ENCODE measurements at places on chromosomes 4 and X.

GRCh38 chr4:139665079-139665689 lies 435 bp upstream of the MGST2 start:
- no peak for DNase-seq

- peak; percentile 56 for DNase-seq
Observed at GRCh38 chrX:74133156-74133796, 170.7 kb upstream of the ZCCHC13 start.

DNA sequence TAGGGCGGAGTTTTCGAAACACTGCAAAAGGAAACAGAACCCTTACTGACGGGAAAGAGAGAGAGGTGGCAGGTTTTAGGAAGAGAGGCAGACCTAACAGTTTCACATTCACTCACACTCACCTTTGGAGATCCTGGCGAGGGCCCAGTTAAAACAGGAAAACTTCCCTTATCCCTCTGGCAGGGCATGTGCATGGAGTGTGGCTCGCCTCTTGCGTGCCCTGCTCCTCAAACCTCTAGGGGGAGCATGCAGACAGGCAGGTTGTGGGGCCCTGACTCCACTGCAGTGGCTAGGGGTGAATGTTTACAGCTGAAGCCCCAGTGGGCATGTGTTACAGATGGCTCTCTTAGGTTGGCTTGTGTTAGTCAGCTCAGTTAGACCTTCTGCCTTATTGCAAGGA lies 451.5 kb downstream of the UBE2NL start:
- no peak for DNase-seq

DNA sequence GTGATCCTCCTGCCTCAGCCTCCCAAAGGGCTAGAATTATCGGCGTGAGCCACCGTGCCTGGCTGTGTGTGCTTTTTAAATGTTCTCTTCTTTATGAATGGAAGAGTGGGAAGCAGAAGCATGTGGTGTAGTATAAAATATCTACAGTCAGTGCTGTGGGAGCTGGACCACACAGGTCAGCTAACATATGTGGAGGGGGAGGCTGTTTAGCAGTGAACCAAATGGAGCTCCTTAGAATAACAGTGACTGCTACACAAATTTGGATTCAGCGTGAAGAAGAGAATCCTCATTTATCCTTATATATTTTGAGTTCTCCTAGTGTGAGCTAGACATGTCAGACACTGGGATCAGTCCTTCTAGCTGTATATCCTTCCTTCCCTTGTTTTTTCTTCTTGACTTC lies 3.2 kb downstream of the SNX25 start:
- no peak for DNase-seq

- DNase-seq, result no peak
Observed at GRCh38 chr4:56301997-56302496, 85.2 kb downstream of the AASDH start.

DNA sequence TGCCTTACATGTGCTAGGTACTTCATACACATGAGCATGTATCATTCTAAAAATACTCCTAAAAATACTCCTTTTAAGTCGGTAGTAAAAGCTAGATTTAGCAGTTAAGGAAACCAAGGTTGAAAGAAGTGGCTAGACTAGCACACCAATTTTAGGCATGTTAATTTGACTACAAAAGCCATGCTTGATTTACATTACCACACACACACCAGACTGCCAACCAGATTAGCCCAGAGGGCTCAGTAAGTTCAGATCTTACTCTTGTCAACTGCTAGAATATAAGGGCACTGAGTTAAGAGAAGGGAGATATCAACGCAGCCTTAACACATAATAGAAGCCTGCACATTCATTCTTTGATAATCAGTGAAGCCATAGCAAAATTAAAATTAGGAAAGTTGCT lies 117.9 kb downstream of the MID1IP1 start:
- DNase-seq, result no peak

GRCh38 chr4:20253283-20253734 lies 1.6 kb downstream of the SLIT2 start:
- DNase-seq, result no peak

DNA sequence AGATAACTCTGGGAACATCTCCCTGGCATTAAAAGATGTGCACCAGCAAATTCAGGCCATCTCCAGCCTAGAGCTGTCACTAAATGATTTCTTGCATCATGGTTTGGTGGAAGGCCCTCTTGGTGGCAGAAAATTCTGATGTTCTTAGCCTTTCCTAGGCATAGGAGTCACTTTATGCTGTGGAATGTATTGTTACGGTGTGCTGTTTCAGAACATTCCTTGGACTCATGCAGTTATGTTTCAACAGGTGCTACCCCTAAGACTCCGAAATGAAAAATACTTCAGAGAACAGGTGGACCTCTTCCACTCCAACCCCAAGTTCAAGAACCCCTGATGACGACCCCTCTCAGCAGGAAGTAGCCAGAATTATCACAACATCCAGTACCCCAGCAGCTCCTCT lies 20.3 kb upstream of the PAPSS1 start:
- DNase-seq, result no peak

DNA sequence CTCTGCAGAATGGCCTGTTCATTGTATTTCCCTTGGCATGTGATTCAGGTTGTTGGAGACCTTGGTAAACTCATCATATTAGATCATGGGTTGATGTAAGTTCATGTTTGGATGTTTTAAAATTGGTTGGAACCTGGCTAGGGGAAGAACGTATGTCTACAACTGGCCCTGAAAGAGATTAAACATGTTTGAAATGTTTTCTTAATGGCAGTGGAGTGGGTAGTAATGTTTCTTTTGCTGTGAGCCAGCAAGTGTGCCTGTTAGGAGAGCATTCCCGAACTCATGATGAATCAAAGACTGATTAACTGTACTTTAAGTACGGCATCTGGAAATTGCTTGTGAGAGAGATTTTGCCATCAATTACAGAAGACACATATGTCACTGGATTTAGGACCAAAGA lies 44.5 kb upstream of the SLC4A4 start:
- DNase-seq, result no peak

GRCh38 chrX:141341341-141341740 lies 99.0 kb upstream of the SPANXC start:
- DNase-seq, result no peak

DNA sequence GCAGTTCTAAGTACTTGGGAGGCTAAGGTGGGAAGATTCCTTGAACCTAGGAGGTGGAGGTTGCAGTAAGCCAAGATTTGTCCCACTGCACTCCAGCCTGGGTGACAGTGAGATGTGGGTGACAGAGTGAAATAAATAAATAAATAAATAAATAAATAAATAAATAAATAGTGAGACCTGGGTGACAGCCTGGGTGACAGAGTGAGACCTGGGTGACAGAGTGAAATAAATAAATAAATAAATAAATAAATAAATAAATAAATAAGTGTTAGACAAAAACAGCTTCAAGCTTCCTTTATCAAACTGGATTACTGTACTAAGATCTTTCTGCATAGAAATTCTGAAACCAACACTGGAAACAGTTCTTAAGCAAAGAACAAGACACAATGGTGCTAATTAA lies 71.8 kb upstream of the BMP2K start:
- no peak for DNase-seq
